ENCODE measurements at places on chromosomes 4 and X. TPM values are rescaled to one million over a fixed set of nuclear protein-coding genes. Genes with fewer than 3 reads are reported as not detected.

Gene CAPN6
- not detected for total RNA-seq

- DNase-seq: no peak
Measured at GRCh38 chrX:119672426-119672825, 20.5 kb downstream of the SEPTIN6 start.

Gene SLC6A14
- not detected for total RNA-seq

DNA sequence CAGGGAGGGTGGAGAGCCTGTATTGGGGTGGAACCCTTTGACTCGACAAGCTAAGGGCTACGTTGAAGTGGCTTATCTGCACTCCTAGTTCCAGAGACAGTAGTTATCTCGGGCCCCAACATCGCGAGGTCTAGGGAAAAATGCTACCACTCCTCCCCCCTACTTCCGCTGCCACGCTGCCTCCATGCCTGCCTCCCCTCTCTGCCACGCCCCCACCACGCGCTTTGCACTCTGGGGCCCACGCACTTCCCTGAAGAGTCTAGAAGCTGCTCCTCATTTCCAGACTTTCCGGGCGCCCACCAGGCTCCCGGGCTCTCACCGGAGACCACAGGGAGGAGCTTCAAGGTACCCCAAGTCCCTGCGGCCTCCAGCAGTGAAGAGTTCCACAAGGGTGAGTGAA lies at the start of gene PASD1:
TSS of gene PASD1 (plus strand) at position 227 of the 400 bp plus-strand sequence. CDS start 37,879 bp downstream, outside the sequence.
- no peak for DNase-seq

DNA sequence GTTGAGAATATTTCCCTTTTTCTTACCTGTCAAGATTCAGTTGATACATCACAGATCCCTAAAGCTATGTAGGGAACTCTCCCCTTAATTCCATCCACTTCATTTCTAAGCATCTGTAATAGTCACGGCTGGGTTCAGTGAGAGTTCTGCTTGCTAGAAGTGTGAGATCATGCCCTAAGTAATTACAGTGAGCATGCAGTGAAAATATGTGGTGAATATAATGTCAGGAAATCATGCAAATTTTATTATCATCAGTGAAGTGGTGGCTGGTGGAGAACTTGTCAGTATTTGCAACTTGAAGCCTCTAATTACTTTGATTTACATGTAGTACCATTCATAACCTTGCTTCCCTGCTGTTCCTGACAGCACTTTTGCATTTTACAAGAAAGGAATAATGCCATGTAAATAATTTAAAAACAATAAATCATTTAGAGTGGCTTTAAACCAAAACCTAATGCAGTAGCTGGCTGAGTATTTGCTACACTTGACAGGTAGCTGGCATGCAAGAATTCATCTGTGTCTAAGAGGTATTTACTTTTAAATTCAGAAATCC lies 28.3 kb upstream of the CFAP299 start:
- peak; percentile 64 for DNase-seq

GRCh38 chr4:6548882-6549230 lies 26.1 kb upstream of the MAN2B2 start:
- no peak for DNase-seq

DNA sequence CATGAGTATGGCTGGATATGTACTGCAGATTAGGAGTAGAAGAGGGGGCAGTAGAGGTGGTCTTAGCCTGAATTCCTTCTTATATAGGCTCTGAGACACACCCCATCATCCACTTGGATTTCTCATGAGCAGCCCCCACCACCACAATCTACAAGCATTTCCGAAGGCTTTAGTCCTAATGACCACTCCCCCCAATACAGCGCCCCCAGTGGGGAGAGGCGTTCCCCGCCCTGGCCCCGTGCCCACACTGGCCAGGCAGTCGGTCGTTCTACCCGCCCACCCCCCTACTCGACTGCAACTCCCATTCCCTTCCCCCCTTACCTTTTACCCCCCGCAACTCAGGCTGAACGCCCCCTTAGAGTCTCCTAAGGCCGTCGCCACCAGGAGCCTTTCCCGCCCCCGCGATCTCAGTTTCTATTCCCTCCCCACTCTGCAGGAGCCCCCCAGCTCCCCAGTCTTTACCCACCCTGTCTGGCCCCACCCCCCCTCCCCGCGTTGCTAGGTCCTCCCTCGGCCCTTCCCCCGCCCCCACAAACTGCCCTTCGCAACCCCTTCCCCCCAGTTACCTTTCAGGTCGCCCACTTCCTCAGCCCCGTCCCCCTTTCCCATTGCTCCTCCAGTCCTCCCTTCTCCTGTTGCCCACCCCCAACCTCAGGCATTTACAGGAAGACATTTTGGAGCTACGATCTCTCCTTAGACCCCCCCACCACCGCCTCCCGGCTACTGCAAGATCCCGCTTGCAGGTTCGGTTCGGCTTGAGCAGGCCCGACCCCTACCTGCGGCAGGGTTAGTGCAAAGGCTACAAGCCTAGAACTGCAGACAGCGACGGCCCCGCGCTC lies 468 bp downstream of the ZMYM3 start:
- DNase-seq: peak; percentile 32

Gene EFNB1
- 7.4 TPM for total RNA-seq

Gene HS6ST2
- total RNA-seq: not detected

- DNase-seq: no peak
Measured at GRCh38 chr4:24754571-24754970, 40.8 kb upstream of the SOD3 start.

- DNase-seq: no peak
Measured at GRCh38 chrX:134406356-134407064, 53.5 kb upstream of the HPRT1 start.

DNA sequence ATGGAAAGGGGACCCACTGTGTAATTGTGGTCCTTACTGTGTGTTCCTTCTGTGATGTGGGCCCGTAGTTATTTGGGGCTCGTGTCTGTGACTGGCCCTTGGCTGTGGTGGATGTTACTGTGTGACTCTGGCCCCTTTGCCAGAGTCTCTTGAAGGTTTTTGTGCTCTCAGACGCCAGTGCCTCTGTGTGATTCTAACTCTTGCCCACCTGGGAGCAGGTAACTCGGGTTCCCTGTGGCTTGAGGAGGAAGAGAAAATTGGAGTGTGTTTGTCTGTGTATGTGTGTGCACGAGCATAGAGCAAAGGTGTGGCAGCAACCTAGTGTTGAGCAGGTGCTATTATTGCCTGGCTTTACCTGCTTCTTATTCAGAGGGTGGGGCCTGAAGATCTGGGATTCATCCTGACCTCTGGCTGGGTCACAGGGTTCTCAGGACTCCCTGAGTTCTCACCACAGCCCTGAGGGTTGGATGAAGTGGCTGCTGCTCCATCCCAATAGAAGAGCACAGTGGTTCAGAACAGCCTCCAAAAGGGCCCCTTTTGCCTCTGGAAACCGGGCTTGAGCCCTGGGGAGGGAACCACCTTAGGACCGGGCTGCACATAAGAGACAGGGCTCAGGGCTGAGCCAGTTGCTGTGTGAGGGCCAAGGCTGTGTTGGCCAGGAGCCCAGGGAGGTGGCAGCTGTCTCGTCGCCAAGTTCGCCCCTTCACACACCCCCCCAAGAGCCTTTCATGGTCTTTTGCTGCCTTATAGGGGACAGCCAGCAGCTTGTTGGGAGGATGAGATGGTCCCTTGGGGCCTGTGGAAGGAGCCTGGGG lies 1.3 kb downstream of the RBM10 start:
- no peak for DNase-seq

Gene SMIM10L2A
- total RNA-seq: 0.33 TPM

- DNase-seq: no peak
Measured at GRCh38 chr4:23166407-23166806, 473.7 kb downstream of the GBA3 start.
